Thoracic aorta (tissue), 2 donors: ENCODE measurements at places on chromosomes 11 and 22.

- DNase-seq, result no peak
These were observed 1.9 kb downstream of the RPLP2 start for GRCh38 chr11:811446-812245.

- DNase-seq, result no peak
These were observed 11.1 kb downstream of the APOL3 start for GRCh38 chr22:36149441-36149840.

- DNase-seq, result no peak
These were observed 179.0 kb downstream of the CHST1 start for GRCh38 chr11:45486461-45486860.

DNA sequence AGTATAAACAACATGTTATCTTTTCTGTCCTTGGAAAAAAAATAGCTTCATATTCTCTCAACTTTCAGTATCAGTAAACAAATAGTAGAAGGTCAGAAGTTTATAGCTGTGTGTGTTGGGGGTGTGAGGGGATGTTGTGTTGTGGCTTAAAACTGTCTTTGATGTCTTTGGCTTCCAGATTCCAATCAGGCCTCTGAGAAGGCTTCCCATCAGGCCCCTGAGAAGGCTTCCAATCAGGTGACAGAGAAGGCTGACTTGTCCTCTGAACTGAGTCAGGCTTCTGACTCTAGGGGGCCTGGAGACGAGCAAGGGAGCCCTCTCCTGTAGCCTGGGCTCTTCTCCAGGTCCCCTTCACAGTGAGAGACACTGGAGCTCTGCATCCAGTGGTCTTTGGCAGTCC is 9.3 kb downstream of the MTFP1 start:
- DNase-seq, result no peak

- DNase-seq, result no peak
These were observed 79.6 kb downstream of the ABTB2 start for GRCh38 chr11:34278175-34278574.

DNA sequence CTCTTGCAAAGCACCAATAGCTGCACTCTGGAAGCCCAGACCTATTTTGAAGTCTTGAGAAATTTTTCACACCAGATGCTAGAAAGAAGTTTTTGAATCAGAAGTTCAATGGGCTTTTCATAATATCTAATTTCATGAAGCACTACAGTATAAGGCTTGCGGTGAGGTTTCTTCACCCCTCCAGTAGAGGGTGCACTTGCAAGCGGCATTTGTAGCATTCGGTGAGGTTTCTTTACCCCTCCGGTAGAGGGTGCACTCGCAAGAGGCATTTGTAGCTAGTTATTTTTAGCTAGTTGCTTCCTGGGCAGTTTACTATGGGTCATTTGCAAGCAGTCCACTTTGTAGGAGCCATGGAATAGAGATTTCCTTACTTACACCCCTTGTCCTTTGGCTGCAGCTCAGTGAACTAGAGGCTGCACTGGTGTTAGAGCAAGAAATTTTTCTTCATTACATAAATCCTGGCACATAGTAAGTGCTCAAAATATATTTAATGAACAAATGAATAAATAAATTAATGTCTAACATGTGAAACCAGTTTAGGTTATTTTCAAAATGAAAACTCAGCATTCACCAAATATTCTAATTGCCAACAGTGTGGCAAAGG is 7.8 kb upstream of the NOX4 start:
- DNase-seq, result no peak

- DNase-seq, result no peak
These were observed 49.5 kb downstream of the IGLL5 start for GRCh38 chr22:22936915-22937656.
